ENCODE measurements at places on chromosomes 2 and 18.

DNA sequence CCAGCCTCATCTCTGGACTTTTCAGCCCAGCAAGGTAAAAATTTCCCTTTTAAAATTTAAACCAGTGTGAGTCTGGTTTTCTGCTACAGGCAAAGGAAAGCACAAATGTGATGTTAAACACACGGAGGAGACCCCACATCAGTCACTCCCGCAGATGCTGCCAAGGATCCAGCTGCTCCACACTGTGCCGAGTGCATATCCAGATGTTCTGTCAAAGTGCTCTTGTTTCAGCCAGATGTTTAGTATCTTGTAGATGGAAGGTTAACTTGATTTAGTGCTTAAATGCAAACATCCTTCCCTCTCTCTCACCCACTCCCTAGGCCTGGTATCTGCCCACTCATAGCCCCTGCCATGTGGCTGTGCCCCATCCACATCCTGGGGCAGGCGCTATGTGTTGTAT lies 15.8 kb upstream of the ATOH8 start:
- DNase-seq = no peak

DNA sequence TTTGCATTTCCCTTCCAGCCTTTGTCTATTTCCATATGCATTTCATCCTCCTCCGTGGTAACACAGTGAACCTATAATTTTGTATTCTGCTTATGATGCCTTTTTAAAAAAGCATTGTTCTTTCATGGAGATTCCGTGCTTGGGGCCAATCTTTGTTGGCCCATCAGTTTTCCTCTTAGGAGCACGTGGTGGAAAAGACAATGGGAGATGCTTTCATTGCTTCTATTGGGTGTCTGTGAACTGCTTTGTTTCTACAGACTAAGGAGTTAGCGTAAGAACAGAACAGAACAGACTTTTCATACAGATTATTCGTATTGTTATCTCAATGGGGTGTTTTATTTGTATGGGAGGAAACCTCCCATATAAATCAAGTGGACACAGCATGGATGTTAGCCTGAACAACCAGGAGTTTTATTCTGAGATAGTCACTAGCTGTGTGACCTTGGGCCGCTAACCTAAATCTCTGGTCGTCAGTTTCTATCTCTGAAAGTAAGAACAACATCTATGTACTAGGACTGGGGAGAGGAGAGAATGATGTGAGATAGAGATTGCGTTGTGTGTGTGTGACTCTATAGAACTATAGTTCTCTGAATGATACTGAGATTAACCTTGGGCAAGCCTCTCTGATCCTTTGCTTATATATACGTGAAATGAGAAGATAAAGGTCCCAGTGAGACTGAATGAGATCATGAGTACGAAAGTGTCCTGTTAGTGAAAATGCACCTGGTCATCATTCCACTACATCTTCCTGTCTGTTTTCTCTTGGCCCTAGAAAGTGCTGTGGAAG lies 22.9 kb upstream of the YWHAQ start:
- DNase-seq = no peak

DNA sequence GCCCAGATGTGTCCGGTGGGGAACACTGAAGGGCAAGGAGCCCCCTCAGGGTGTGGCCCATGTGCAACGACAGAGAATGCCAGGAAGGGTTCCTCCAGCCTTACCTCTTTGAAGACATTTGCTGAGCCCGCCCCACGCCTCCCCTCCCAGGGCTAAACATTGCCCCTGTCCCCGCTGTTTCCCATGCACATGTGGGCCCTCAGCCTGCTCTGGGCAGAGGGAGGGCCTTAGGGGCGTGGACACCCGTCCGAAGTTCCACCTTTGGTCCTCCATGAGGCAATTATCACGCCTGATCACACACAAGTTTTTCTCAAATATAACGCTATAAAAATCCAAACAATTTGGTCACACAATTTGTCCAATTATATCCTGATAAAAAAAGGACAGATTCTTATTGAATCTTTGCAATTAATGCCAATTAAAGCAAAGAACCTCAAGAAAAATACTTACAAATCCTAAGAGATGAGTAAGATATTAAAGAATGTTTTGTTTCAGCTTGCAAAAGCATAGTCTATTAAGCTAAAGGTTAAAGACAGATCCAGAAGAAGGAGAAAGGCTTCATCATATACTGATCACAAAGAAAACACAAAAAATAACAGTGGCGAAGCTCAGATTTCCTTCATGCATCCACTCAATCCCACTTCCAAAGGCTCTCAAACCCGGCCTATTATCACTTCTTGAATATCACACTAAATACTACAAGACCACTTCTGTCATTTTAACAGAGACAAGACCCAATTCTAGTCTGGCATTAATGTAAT lies 55.2 kb upstream of the LDLRAD4 start:
- DNase-seq = no peak

DNA sequence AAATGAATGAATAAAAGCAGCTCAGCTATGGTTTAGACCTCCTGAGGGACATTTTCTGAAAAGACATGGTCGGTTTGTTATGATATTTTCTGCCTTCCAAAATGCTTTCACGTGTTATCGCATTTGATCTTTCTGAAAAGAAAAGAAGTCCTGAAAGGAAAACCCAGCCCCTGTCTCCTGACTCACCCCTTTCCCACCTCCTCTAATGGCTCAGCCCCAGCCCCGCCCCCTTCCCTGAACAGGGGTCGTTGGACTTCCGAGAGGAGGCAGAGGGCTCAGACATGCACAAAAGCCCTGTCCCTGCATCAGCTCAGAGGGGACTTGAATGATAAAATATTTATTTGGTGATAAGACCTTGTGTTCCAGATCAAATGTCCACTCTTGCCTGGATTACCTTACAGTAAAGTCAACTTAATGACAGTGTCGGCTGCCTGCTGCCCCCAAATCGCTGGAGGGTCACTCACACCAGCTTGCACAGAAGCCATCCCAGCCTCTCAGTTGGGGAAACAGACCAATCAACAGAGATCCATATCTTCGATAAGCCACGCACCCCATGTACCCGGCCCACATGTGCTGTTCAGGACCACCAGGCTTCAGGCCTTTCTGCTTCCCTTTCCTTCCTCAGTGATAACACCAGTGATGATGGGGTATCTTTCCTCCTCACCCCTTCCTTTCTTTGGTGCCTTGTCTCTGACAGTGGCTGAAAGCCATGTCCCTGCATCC lies 69.6 kb downstream of the CLHC1 start:
- DNase-seq = no peak

GRCh38 chr18:51135795-51136194 lies 61.7 kb downstream of the MEX3C start:
- no peak for DNase-seq

- DNase-seq = peak; percentile 9
These were observed 81.2 kb downstream of the ADD2 start for GRCh38 chr2:70686577-70687460.

DNA sequence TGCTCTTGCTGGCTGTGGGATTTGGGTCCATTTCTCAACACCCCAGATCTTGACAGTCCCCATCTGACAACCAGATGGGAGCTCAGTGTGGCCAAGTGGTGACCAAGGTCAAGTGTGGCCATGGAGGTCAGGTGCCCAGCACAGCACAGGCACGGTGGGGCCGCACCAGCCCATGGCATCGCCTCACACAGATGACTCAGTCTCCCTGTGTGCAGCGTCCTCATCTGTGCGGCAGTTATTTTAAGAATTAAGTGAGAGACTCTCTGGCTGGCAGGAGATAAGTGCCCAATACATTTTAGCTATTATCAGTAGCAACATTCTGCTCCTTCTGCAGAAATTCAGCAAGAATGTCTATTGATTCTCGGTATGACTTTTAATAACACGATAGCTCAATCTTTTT lies 167.2 kb downstream of the DDX1 start:
- DNase-seq = no peak

DNA sequence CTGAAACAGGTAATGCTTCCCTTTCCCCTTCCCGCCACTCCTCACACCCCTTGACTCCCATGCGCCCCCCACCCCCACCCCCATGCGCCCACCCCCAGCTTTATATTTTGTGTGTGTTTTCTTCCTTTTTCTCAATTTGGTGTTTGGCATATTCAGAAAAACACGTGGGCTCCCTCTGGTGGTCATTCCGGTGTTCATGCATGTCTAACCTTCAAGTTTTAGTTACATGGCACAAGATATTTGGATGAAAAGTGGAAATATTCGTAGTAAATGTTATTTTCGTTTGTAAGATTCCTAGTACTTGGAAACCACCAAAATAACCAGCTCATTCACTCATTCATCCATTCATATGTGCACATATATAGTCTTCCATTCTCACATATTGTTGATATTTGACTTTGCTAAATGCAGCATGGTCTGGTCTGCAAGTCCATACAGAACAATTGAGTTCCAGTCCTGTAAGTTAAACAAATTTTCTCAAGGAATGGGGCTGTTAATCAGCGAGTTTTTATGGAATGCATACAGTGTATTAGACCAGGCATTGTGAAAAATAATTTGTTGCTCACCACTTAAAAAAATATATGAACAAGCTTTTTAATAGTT lies 143.6 kb upstream of the MAP3K20 start:
- peak; percentile 47 for DNase-seq

DNA sequence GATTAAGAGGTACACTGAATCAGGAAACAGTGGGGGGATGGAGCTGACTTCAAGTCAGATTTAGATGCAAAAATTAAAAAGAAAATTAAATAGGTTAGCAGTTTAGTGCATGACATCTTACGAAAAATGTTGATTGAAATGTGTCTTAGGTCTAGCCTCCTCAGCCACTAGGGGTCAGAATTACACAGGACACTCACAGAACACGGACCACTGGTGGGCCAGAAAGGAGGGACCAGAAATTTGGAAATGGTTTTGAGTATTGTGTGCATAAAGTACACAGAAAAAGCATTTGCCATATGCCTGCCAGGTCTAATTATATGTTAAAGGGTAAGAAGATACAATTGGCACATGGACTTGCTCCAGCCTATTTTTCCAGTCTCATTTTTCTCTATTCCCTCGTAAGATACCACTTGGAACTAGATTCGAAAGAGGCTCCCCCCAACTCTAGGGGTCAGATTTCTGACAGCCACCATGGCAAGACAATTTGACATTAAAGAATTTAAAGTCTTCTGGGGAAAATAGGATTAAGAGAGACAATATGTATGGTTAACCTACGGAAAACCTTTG lies 550.2 kb upstream of the SETBP1 start:
- DNase-seq = no peak

- no peak for DNase-seq
These were observed 104.7 kb upstream of the DSEL start for GRCh38 chr18:67621049-67621713.

GRCh38 chr2:203689426-203690116 lies 16.9 kb upstream of the CD28 start:
- no peak for DNase-seq

- DNase-seq = no peak
These were observed 82.8 kb downstream of the TMEM18 start for GRCh38 chr2:594297-594949.

GRCh38 chr2:189818249-189819038 lies 34.2 kb downstream of the PMS1 start:
- no peak for DNase-seq

DNA sequence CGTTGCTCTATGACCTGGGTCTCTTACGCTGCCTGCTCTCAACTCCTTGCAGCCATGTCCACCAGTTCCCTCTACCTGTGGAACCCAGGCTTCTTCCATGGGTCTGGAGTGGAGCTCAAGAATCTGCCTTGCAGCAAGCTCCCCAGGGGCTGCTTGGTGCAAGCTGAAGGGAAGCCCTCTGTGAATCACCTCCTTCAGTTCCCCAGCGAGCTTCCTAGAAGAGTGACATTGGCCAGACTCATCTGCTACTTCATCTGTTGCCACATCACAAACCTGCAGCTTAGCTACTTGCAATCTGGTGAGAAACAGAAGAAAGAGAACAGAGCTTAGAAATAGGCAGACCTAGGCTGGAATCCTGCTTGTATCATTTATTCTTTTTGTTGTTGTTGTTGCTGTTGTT lies 9.8 kb upstream of the EFR3B start:
- no peak for DNase-seq

DNA sequence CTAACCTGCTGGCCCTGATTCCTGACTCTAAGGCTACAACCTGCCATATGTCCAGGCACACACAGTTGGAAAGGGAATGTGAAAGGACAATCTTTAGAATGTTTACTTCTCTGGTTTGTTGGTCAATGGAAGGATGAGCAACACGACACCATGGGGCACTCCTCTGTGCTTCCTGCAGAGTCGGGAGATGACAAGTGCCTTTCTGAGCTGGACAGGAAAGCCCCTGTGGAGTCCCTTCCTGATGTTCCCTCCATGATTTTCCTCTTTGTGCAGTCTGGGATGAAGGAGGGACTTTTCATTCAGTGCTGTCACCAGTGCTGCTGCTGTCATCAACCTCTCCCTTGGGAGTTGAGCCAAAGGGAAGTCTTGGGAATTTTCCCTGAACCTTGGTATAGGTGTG lies 22.6 kb upstream of the SERPINB7 start:
- DNase-seq = no peak

GRCh38 chr2:11640132-11640531 lies 29.9 kb downstream of the NTSR2 start:
- no peak for DNase-seq

- DNase-seq = no peak
These were observed 13.8 kb downstream of the EHD3 start for GRCh38 chr2:31247711-31248110.

DNA sequence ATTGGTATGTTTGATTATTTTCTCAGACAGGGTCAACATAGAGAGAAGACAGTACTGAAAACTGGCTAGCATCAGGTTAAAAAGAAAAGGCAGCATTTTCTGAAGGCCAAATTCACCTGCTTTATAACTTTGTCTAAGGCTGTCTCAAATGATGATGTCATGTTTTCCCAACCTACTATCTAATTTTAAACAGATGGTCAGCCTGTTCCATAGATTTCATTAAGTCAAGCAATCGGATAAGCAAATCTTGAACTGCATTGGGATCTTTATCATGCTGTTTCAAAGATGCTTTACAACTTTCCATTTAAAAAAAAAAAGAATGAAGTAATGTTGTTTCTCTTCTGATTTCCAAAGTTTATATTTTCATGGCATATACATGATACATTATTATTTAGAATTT lies 56.3 kb upstream of the SPOPL start:
- DNase-seq = no peak

DNA sequence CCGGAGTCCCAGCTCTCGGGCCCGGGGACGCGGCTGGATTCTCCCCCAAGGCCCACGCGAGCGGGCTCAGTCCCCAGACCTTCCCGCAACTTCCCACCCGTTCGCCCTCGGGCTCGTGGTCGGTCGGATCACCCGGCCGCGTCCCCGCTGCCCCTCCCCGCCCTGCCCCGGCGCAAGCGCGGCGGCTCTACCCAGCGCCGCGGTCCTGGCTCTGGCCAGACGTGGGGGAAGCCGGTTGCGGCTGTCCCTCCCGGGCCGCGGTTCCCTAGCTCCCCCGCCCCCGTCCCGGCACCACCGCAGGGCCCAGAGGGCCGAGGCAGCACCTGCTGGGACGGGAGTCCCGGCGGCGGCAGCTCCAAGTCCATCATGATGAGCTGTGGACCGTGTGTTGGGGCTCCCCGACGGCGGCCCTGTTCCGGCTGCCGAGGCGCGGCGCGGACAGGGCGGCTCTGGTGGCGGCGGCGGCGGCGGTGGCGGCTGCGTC lies 276 bp downstream of the NFE2L2 start:
- no peak for DNase-seq

- DNase-seq = no peak
These were observed 11.6 kb downstream of the NOL10 start for GRCh38 chr2:10678225-10678624.

GRCh38 chr2:207231106-207231865 lies 65.5 kb upstream of the KLF7 start:
- no peak for DNase-seq
